Stimulated activated CD4-positive, alpha-beta T cell treated with anti-CD3 and anti-CD28 coated beads, Interleukin-15, amount 100 ng/mL, for 1 hour (primary cell): ENCODE measurements at places on chromosomes 6 and 20.

- no peak for DNase-seq
These were observed 197.1 kb upstream of the PCSK2 start for GRCh38 chr20:17029698-17030097.

DNA sequence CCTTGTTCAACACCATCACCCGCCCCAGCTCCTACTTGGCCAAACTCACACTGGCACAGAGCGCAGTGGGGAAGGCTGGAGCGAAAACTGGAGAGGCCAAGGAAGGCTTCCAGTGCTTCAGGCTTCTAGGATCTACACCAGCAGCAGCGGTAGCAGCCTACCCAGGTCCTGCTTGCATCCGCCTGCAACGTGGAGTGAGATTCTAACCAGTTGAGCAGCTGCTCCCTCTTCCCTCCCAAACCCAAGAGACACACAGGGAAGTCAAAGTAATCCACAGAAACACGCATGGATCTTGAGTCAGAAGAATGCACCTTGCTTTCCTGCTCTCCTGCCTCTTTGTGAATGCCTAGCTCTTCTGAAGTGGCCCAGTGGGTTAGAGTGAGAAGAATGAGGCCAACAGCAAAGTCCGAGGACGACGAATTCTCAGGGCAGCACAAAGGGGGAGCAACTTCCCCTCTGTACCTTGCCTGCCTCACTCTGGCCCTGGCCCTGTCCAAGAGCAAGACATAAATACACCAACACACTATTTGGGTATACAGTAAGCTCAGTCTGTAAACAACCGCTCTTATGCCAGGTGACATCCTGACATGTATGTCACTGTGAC is 95.9 kb upstream of the FOXQ1 start:
- DNase-seq, result no peak

GRCh38 chr6:150325066-150325772 is 43.6 kb upstream of the IYD start:
- no peak for DNase-seq

DNA sequence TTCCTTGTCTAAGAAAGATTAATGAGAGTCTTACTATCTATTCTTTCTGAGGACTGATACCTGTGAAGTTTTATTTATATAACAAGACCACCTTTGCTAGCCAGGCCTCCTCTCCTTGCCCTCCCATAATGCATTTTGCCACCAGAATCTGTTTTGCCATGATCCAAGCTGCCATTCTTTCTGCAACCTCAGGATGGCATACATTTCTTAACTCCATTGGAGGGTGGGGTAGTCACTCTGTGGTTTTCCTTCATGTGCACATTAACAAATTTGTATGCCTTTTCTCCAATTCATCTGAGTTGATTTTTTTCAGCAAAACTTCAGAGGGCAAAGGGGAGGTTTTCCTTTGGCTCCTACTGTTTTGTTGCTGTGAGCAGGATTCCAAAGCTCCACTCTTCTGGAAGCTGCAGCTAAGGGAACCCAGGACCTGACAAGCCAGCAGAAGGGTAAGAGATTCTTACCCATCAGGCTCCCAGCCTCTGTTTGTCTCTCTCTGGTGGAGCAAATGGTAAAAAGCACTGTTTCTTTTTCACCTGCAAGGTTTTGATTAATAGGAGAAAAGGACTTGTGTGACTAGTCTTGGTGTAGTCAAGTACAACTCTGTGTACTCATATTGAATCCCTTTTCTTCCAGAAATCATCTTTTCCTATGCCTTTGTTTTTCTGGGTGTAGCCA is 26.2 kb upstream of the ENPP4 start:
- no peak for DNase-seq
